CD4-positive, alpha-beta T cell treated with Interleukin-4 for 1 hour (primary cell): ENCODE measurements at places on chromosomes 16 and 17.

- no peak for DNase-seq
These were observed 1.1 kb upstream of the NTN1 start for GRCh38 chr17:9020096-9020823.

GRCh38 chr17:35002876-35003551 is 22.7 kb downstream of the LIG3 start:
- no peak for DNase-seq

GRCh38 chr16:13561291-13562070 is 358.5 kb upstream of the ERCC4 start:
- DNase-seq = no peak

GRCh38 chr17:81807839-81808238 is 3.9 kb downstream of the GCGR start:
- DNase-seq = no peak

- no peak for DNase-seq
These were observed 207.5 kb downstream of the PRKCA start for GRCh38 chr17:66509926-66510325.

GRCh38 chr16:84854759-84855158 is 35.0 kb downstream of the CRISPLD2 start:
- no peak for DNase-seq
